Jurkat, Clone E6-1 (cell line): ENCODE measurements at places on chromosomes 7 and 10.

DNA sequence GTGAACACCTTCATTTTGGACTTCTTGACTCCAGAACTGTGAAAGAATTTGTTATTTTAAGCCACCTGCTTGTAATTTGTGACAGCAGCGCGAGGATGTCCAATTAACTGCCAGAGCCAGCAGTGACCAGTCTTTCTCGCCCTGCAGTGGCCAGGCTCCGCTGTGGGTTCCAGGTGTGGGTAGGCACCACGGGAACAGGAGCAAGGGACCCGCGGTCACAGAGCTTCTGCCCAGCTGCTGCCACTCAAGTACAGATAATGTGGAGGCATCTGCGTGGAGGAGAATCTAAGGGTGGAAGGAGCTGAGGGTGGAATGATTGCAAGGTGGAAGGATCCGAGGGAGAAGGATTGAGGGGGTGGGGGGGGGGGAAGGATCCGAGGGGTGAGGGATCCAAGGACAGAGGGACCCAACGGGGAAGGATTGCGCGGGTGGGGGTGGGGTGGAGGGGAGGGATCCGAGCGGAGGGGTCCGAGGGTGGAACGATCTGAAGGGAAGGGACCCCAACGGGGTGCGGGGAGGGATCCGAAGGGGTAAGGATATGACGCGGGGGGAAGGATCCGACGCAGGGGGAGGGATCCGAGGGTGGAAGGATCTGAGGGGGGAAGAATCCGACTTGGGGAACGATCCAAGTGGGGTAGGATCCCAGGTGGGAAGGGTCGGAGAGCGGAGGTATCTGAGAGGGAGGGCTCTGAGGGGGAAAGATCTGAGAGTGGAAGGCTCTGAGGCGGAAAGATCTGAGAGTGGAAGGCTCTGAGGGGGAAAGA lies 3.6 kb downstream of the CALY start:
- DNase-seq = no peak

GRCh38 chr7:156843157-156843556 lies 49.8 kb downstream of the LMBR1 start:
- no peak for DNase-seq

DNA sequence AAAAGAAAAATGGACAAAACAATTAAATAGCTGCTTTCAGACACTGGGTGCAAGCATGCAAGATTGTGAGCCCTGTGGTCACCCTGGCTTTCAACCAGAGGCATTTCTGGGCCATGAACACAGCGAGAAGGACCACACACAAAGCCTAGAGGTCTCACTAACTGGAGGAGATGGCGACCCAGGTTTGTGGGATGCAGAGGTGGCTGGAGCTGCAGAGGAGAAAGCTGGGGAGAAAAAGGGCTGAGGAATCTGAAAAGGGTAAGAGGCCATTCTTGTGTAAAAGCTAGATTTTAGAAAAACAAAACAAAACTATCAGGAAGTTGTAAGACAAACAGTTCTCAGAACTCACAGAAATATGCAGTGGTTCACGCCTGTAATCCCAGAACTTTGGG lies 30.1 kb upstream of the PTPRN2 start:
- DNase-seq = no peak

- no peak for DNase-seq
These were observed 94.8 kb upstream of the SORCS3 start for GRCh38 chr10:104546336-104546735.

DNA sequence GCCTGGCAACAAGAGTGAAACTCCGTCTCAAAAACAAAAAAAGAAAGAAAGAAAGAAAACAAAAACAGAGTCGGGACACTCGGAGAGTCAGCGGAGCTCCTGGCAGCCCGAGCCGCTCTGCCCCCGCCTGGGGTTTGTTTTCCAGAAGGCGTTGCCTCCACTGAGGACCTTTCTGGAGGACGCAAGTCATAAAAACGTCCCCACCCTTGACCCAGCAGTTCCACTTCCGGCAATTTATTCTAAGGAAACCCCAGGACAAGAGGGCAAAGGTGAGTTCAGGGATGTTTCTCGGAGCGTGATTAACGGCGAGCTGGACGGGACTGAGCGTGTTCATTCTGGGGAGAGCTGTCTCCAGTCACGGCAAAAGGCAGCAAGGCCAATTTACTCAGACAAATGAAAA lies 27.0 kb upstream of the SUN1 start:
- DNase-seq = no peak

GRCh38 chr10:95880704-95881103 lies 27.1 kb upstream of the CC2D2B start:
- no peak for DNase-seq

- DNase-seq = no peak
These were observed 135.8 kb downstream of the RGS10 start for GRCh38 chr10:119406601-119407253.

GRCh38 chr10:114024876-114025610 lies 18.6 kb upstream of the ADRB1 start:
- peak; percentile 73 for DNase-seq

DNA sequence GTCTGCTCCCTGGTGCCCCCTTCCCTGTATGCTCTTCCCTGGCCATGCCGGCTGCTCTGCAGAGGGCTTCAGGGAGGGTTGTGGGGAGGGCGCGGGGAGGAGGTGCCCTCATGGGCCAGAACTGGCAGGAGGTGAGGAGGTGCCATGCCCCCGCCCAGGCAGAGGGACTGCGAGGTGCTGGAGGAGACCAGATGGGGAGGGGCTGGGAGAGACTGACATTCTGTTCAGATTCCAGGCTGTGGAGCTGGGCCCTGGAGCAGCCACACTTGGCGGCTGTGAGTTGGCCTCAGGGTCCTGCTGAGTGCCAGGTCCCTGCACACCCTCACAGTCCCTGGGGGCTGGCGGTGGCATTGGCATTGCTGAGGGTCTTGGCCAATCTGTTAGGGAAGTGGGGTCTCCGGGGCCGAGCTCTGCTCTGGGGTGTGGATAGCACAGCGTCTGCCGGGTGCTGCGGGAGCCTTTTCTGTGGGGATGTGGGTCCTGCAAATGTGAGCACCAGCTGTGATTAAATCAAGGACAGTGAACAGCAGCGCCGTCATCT lies 25.4 kb downstream of the INPP5A start:
- DNase-seq = no peak

GRCh38 chr7:155646669-155647068 lies 2.2 kb downstream of the RBM33 start:
- no peak for DNase-seq

DNA sequence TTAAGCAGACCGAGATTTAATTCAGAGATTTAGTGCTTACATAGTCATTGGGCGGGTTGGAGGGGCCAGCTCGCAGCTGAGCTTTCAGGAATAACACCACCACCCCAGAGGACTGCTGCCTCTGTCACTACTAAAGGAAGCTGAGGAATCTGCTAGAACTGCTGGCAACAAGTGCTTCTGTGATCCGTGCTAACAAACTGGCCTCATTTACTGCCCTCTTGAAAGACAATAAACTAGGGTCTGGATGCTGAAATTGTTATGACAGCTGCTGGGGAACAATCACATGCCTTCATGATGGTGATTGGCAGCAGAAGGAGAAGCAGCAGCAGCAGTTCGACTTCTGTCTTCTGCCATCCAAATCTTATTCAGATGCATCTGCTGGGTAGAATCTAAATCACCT lies 285.5 kb upstream of the TAC1 start:
- no peak for DNase-seq

GRCh38 chr10:28925121-28925663 lies 247.9 kb downstream of the BAMBI start:
- DNase-seq = no peak

DNA sequence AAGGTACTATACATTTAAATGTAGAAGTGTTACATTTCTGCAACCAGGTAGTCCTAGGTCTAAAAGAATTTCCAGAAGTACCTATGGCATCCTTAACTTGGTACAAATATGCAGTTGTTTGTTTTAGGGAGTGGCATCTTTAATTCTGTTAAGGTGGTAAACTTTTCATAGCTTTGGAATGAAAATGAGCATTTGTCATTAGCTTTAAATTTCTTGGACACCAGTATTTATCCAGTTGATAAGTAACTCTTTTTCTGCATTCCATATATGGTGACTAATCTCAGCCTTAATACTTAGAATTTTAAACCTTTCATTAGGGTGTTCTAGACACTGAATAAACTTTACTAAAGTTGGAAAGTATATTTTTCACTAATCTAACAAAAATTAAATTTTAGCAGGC lies 10.8 kb downstream of the SLF2 start:
- no peak for DNase-seq

GRCh38 chr7:107167483-107168232 lies 1.1 kb upstream of the HBP1 start:
- DNase-seq = peak; percentile 62

GRCh38 chr10:30216821-30217220 lies 132.3 kb downstream of the MTPAP start:
- DNase-seq = no peak

DNA sequence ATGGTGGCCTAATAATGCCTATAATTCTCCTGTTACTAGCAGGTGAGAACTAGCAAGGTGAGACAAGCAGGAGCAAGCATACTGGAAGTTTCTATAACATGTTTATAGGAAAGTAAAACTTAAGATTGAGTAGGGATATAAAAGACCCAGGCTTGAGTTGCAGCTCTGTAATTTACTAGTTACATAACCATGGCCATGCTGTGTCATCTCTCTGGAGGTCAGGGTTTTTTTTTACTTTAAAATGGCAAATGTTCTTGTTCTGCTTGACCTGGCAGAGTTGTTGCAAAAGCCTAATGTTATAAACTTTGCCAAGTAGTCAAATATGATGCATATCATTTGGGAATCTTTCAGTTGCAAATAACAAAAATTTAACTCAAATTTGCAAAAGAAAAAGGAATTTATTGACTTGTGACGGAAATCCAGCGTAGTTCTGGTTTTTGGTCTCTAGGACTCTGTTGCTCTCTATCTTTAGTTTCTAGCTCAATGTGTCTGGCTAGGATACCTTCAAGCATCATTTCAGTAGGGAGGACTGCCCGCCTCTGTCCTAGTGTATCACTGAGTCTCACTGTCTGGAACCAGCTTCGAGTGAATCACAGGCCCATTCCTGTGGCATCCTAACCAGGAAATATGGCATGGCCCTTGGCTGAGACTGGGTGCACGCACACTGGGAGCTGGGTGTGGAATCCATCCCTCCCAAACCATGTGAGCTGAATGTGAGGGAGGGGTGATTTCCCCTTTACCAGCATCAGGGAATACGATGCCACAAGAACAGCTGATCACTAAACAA lies 67.9 kb downstream of the ADAM22 start:
- no peak for DNase-seq

GRCh38 chr10:130018730-130019185 lies 54.7 kb upstream of the EBF3 start:
- no peak for DNase-seq

DNA sequence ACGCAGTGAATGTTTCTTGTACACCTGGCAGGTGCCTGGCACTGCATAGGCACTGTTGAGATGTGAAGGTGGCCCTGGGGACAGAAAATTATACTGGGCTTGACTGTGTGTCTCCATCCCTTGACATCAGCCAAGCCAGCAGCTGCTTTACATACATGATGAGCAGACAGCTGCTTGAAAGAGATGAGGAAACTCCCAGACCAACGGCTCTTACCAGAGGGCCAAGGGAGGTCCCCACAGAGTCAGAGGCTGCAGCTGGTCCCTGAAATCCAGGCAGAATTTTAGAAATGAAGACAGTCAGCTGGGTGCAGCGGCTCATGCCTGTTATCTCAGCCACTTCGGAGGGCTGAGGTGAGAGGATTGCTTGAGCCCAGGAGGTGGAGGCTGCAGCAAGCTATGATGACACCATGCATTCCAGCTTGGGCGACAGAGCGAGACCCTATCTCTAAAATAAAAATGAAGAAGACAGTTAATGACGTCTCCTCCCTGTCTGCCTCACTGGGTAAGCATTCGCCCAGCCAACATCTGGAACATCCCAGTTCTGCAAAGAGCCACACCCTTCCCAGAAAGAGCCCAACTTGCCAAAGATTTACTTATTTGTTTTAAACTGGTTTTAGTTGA lies 17.6 kb downstream of the LIMK1 start:
- DNase-seq = no peak

- DNase-seq = no peak
These were observed 24.7 kb downstream of the LRMDA start for GRCh38 chr10:75456122-75456521.

DNA sequence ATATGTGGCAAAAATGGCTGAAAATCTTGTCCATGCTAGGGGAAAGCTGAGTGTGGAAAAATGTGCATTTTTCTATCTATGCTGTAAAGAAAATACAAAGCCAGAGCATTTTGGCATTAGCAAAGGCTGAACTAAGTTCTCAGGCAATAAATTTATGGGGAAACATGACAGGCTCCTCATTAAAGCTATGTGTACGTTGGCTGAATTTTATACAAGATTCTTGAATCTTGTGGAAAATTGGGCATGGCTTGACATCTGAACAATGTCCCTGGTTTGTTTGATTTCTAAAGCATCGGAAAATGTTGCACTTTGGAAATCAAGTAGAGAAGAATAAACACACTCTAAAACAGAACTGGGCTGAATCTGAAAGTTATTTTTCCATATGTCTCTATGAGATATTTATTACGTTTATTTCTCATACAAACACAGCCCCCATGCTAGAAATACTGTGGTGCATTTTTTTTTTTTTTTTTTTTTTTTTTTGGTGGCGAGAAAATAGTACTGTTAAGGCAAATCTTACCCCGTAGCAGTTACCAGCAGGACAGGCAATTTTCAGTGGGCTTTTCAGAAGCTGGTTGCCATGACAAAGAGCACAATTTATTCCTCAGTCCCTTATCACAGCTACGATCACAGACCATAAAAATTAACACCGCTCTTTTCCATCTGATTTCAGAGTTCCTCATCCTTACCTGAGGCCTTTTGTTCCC lies 16.9 kb downstream of the CPA1 start:
- DNase-seq = no peak

GRCh38 chr7:65980478-65981250 lies 1.3 kb downstream of the GUSB start:
- DNase-seq = peak; percentile 25

GRCh38 chr10:43308515-43308914 lies 41.6 kb upstream of the RASGEF1A start:
- DNase-seq = no peak

- DNase-seq = no peak
These were observed 59.1 kb upstream of the GJD4 start for GRCh38 chr10:35545878-35546590.

GRCh38 chr10:86863484-86863842 lies 94.0 kb downstream of the MMRN2 start:
- DNase-seq = no peak

DNA sequence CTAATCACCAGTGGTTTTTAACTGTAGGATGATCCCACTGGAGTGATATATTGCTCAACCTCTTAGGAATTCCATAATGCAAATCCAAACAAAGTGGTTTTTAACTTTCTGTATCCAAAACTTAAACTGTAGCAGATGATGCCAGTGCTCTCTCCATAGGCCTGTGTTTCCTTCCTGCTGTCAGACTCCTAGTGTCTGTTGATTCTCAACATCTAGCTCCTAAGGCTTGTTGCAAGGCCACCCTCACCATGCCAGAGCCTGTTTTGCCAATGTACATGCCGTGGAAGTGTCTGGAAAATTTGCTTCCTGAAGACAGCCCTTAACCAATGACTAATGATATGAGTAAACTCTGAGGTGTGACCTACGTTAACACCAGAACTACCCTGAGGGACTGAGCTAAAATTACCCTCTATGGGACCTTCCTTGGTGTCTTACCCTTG lies 39.3 kb downstream of the C1GALT1 start:
- DNase-seq = no peak

- DNase-seq = no peak
These were observed 610.6 kb upstream of the NRP1 start for GRCh38 chr10:33945051-33945450.
